Effector memory CD4-positive, alpha-beta T cell (primary cell): ENCODE measurements at places on chromosomes 2 and 18.

GRCh38 chr18:79471046-79471445 is 75.3 kb downstream of the NFATC1 start:
- DNase-seq = no peak

DNA sequence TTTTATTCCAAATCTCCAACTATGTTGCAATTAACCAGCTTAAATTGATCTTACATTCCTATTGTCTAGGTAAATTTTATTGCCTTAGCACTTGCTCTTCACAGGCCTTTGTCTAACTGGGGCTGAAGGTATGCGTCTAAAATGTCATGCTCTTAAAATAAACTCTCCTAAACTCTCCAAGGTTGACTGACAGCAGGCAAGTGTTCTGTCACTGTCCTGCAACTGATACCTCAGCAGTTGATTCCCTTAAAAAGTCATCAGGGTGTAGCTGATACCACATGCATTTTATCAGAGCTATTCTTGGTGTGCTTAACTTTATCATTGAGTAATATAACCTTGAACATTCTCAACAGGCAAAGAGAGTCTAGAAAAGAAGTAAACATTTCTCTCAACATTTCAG is 680 bp downstream of the TTN start:
- DNase-seq = no peak

- no peak for DNase-seq
Observed at GRCh38 chr2:173048897-173049661, 26.6 kb upstream of the MAP3K20 start.

- DNase-seq = no peak
Observed at GRCh38 chr2:42229949-42230348, 60.8 kb downstream of the EML4 start.

- DNase-seq = no peak
Observed at GRCh38 chr2:184628051-184628450, 29.7 kb downstream of the ZNF804A start.

DNA sequence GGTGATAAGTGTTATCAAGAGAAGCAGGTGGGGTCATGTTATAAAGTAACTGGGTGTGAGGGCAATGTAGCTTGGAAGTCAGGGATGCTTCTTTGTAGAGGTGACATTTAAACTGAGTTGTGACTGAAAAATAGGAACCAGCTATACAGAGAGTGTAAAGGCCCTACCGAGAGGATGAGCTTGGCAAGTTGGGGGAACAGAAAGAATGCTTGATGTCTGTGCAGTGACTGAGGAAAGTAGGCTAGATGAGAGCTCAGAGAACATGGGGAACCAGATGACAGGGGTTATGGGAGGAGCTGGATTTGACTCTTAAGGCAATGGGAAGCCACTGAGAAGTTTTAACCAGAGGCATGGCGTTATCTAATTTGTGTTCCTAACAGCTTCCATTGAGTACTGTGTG is 115.3 kb downstream of the DOCK10 start:
- DNase-seq = no peak

- DNase-seq = no peak
Observed at GRCh38 chr18:59300676-59301285, 17.7 kb downstream of the CPLX4 start.

- no peak for DNase-seq
Observed at GRCh38 chr2:149741646-149742045, 154.1 kb upstream of the MMADHC start.

- no peak for DNase-seq
Observed at GRCh38 chr2:7118606-7119131, 201.5 kb downstream of the RNF144A start.

DNA sequence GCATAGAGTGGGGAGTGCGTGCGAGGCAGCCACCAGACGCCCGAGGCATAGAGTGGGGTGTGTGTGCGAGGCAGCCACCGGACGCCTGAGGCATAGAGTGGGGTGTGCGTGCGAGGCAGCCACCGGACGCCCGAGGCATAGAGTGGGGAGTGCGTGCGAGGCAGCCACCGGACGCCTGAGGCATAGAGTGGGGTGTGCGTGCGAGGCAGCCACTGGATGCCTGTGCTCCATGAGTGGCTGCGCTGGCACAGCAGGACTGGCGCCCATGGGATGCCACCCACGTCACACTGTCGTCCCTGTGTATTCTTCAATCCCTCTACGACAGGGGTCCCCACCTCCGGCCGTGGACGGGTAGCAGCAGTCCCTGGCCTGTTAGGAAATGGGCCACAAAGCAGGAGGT is 221.9 kb downstream of the HDAC4 start:
- no peak for DNase-seq

DNA sequence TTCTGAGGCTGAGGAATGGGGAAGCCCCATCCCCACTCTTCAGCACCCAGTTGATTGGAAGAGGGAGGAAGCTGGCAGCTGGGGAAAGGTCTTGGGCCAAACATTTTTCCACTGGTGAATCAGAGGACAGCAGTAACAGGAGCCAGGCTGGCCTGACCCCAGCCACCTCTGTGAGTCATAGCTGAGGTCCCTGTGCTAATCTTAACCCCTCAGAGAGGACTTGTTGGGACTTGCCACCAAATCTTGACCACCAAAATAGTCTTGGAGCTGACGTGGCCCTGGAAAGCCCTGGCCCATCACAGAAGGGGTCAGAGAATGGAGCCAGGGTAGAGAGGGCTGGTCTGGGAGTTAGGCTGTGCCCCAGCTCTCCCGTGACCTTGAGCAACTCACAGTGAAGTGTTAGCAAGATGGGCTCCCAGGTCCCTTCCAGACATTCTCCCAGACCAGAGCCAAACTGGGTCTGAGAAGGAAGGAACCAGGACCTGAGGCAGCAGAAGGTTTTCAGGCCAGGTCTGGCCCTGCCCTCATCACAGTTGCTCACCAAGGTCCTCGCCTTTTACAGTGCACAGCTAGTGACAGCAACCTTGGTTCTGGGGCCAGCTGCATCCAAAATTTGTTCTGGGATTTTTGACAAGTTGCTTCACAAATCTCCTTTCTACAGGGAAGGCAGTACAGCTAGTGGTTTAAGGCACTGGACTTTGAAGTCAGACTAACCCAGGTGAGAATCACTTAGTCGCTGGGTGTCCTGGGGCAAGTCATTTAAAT is 266.6 kb downstream of the CYP26B1 start:
- DNase-seq = no peak

DNA sequence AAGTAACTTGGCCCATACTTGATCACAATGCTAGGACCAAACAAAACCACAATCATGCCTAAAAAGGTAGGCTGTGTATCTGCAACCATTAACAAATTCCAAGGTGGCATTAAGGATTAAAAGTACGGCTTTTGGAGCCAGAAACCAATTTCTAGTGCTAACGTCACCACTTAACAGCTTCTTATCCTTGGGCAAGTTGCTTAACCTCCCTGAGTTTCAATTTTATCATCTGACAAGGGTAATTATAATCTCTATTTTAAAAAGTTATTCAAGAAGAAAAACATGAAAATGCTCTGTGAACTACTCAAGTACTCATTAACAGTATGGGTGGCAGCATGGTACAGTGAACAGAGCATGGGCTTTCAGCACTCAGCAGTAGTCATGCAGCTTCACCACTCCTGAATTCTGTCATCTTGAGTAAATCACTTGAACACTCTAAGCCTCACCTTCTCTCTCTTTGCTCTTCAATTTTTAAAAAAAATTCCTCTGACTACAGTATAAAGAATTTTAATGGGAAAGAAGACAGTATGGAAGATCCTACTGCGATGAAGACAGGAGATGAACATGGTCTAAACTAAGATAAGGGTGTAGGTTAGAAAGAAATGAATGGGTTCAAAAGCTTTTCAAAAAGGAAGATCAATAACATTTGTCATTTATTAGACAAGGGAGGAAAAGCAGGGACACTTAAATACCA is 69.2 kb downstream of the SS18 start:
- no peak for DNase-seq

- DNase-seq = no peak
Observed at GRCh38 chr18:74472312-74472711, 15.2 kb upstream of the DIPK1C start.

- no peak for DNase-seq
Observed at GRCh38 chr2:143974262-143974661, 545.7 kb downstream of the ZEB2 start.

DNA sequence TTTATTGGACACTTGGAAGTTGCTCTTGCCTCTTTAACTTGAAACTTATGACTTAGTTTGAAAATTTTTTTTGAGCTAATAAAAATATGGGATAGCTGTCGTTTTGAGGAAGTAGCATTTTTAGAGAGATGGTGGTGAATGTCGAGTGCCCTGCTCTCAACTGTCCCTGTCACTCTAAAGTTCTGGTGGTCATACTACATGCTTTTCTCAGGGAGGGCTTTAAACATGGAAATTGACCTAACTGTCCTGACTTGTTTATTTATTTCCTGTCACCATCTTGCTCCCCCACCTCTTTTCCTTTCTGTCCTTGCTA is 16.0 kb downstream of the CEP192 start:
- no peak for DNase-seq

DNA sequence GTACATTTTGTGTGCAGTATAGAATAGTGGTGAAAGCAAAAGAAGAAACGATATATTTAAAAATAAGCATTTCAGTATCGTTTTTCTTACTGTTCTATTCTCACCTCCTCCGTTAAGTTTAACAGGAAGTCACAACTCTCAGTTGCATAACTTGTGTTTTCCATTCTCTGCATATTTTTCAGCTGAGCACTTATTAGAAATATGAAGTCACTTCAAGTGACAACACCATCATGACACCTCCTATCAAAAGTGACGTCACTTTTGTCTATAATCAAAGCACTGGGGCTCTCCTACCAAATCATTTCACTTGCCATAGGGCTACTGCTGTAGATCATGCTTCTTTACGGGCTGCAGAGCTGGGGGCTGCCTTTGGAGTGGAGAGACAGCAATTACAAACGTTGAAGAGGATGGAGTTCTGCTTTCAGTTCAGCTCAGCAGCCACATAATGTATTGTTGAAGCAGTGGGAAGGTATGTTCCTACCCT is 36.3 kb downstream of the STAT4 start:
- DNase-seq = peak; percentile 10

DNA sequence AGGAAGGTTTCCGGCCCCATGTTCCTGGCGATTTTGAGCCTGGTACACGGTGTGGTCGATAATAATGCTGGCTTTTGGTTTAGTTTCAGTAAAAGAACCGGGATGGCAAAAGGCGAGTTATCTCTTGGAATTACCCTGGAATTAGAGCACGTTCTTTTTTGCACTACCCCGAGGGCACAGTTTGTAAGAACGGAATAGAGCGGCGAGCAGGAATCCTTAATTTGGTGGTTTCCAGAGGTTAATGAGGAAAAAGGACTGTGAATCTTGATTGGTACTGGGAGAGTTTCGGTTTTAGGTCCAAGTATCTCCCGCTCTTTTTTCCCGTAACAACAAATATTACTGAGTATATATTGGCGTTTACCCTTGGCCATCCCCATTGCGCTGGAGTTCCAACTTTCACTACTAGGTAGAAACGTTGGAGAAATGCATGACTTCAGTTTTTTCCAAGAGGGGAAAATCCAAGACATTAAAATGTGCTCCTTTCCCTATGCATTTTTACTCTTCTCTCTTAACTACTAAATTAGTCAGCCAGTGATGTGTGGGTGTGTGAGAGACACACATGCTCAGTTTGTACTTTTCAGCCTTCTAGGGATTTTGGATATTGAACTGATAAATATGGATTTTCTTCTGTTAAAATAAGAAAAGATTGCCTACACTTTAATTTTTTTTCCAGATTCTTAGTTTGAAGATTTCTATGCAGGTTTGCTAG is 160.8 kb downstream of the AGPS start:
- DNase-seq = no peak

DNA sequence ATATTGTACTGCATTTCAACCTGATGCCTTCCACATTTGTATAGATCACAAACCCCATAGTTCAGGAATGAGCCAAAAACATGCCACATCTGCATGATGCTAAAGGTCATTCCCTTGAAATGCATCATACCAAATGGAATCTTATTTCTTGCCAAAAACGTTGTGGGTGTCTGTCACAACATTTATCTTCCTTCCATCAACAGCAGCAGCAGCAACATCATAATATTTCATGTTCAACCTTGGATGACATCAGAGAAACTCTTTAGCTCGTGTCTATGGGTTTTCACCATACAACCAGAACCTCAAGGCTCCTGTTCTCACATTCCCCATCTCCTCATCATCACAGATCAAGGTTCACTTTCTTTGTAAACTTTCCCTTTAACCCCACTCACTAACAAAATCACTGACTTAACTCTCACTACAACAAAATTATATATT is 221.3 kb upstream of the CTAGE1 start:
- no peak for DNase-seq

DNA sequence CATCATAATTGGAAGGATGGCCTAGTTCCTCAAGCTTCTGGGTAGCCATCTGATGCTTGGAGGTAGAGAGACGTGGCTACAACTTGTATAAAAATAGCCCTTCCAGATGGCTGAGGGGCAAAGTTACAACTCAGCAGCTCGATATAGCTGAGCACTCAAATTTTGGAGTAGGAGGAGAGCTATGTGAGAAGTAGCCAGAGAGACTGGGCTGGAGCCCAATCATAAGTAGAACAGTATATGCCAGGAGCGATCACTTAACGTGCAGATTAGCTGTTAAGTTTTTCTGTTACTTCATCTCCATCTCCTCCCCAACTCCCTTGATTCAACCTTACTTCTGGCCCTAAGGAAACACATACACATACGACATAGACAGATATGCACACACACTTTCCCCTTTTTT is 28.8 kb downstream of the CNRIP1 start:
- no peak for DNase-seq

DNA sequence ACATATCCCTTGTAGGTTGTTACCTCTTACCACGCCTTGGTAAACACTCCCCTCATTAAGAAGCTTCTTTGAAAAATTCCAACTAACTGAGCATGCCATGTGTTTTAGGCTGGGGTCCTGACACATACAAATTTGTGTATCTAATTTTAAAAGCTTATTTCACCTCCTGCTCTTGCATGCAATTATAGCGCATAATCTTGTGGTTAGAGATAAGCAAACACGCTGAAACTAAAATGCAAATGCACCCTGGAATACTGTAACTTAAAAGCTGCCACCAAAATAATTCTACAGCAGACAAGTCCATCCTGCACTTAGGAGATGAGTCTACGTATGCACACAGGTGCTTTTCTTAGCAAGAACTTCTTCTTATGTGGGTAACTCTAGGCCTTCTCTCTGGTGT is 990.2 kb downstream of the TSN start:
- DNase-seq = no peak
